Activated B cell treated with CpG ODN at 0.5 μM for 24 hours (primary cell): ENCODE measurements at places on chromosomes 2 and 18.

GRCh38 chr18:48050176-48050575, 119.7 kb upstream of the SMAD2 start:
- DNase-seq, result no peak

DNA sequence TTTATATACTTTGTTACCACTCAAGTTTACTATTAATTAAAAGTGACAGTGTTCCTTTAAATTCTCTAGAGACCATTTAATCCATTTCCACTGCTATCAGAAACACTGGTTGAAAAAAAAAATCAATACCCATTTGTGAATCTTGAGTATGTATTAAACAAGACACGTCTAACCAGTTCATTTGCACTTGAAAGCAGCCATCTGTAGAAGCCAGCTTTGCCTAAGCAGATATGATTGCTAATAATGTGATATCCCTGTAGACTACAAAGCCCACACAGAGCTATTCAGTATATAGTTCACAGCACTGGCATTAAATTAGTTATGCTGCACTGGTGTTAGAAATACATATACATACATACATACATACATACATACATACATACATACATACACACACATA, 111.8 kb upstream of the SP3 start:
- no peak for DNase-seq

DNA sequence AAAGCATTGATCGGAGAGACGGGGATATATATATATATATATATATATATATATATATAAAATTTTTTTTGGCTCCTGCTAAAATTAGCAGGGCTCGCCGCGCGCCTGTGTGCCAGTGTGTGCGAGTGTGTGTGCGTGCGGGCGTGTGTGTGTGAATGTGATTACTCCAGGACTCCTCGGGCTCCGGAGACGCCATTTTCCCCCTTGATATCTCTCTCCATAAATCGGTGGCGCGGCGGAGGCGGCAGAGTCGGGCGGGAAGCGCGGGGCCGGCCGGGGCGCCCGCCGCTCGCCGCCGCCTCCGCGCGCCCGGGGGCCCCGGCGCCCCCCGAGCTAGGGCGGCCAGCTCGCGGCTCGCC, 795 bp upstream of the SETBP1 start:
- peak; percentile 48 for DNase-seq

DNA sequence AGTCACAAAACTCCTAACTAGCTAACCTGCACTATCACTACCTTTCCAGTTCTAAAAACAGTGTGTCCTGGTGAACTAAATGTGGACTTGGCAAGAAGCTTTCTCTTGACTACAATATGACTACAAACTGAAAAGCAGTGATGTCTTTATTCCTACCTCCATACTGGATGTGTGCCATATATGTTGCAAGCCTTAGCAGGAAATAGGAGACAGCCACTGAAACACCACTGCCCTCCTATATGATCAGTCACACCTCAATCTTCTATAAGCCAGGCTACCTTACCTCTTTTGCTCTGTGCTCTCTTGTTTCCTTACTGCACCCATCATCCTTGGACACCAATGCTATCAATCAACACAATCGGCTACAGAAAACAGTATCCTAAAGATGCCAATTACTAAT, 34.1 kb downstream of the SS18 start:
- DNase-seq, result no peak

GRCh38 chr2:232795920-232796319, 19.6 kb upstream of the KCNJ13 start:
- no peak for DNase-seq

- DNase-seq, result no peak
Measured at GRCh38 chr2:194674043-194674442, 983.0 kb upstream of the SLC39A10 start.

DNA sequence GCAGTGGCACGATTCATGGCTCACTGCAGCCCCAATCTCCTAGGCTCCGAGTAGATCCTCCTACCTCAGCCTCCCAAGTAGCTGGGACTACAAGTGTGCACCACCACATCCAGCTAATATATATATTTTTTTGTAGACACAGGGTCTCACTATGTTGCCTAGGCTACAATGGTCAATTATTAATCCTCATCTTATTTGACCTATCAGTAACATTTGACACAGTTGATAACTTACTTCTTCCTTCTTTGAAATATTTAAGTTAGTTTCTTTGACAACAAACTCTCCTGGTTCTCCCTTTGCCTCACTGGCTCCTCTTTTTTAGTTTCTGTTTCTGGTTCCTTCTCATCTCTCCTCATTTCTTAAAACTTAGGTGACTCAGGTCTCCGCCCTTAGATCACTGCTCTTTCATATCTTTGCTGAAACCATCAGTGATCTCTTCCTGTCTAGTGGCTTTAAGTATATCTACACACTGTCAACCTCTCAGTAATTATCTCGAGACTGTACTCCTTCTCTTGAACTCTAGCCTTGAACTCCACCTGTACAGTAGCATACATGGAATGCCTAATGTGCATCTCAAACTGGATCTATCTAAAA, 11.5 kb downstream of the PGAP1 start:
- DNase-seq, result no peak

DNA sequence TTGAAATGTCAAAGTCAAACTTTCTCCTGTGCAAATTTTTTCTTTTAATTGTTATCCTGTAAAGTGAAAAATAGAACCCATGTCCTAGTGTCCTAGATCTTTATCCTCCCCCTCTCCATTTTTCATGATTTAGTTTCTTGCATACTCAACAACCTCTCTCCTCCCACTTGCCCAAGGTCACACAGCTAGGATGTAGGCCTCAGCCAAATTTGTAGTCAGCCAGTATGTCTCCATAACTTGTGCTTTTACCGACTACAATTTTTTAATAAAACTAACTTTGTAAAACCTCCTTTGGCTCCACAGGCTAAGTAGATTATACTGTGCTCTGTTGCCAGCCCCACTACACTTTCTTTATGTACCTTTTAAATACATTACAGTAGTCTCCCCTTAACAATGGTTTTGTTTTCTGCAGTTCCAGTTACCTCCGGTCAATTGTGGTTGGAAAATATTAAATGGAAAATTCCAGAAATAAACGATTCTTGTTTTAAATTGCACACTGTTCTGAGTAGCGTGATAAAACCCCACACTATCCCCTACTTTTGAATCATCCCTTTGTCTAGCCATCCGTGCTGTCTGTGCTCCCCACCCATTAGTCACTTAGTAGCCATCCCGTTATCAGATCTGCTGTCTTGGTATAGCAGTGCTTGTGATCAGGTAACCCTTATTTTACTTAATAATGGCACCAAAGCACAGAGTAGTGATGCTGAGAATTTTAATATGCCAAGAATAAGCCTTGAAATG, 22.8 kb downstream of the GULP1 start:
- no peak for DNase-seq

DNA sequence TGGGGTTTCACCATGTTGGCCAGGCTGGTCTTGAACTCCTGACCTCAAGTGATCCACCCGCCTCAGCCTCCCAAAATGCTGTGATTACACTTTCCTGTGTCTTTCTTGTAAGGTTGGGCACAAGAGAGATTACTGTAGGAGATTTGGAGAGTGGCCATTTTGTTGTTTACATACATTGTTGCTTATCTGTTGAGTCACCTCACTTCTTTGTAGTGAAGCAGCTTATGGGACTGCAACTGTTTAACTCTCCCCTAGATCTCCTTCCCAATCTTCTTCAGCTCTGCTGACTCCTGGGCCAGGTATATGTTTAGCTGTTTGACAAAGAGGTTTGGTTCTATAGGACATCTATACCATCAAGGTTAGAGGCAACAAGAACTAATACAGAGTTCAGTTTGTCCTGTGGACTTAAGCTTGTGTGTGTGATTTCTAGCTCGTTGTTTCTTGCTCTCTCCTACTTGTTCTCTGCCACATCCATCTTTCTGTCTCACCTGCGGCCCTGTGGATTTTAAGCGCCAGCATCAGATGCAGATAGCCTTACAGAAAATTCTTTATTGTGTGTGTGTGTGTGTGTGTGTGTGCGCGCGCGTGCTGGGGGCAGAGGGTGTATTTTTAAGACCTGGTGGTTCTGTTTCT, 95.4 kb downstream of the HAUS1 start:
- DNase-seq, result no peak

- no peak for DNase-seq
Measured at GRCh38 chr2:241410739-241411176, 54.7 kb downstream of the FARP2 start.

DNA sequence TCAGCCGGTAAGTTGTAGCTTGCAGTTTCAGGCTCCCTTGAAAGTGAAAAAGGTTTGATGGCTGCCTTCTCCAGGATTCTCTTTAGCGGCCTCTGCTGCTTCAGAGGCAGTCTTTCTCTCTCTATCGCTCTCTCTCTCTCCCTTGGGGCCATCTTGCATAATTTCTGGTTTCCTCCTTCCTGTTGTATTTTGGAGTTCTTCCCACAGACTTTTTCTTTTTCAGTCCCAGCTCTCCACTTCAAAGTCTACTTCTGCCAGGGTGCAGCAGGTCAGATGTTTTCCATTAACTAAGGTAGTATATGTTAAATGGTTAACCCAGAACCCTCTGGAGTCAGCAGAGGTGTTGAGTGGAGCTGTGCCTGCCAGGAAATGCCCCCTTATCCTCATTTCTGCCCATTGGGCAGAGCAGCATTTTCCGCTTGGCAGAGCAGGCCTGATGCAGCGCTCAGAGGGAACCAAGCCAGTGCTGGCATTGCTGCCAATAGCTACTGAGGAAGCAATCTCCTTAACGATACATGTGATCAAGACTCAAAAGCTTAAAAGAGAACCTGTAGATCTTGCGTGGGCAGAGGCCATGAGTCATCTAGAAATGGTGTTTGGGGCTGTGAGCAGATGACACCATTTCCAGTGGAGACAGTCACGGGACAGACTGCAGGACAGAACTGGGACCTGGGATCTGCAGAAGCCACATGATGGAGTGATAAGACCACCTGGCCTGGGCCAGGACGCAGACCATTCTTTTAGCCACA, 20.8 kb downstream of the DBI start:
- no peak for DNase-seq

DNA sequence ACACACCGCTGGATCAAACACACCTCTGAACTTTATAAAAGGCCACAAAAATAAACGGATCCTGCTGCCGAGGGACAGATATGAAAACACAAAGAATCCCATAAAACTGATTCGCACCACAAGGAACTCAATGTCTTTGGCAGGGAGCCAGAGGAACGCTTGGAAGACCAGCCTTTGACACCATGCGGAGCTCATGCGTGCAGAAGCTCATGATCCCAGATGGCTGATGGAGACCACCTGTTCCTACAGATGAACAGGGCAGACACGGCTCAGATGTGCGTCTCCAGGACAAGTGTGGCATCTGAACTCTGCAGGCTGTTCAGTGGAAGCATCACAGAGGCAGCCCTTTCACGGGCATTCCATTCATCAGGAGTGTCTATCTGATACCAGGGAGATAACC, 24.9 kb downstream of the COPS9 start:
- DNase-seq, result no peak

GRCh38 chr2:171919453-171919852, 2.8 kb upstream of the HAT1 start:
- DNase-seq, result no peak

GRCh38 chr2:101120124-101120996, 30.8 kb downstream of the TBC1D8 start:
- DNase-seq, result no peak

GRCh38 chr2:23578964-23579671, 194.1 kb downstream of the KLHL29 start:
- no peak for DNase-seq

GRCh38 chr18:36770315-36770946, 58.4 kb downstream of the TPGS2 start:
- no peak for DNase-seq

GRCh38 chr2:141957321-141957720, 173.5 kb downstream of the LRP1B start:
- DNase-seq, result no peak

GRCh38 chr2:158189526-158189925, 87.8 kb downstream of the UPP2 start:
- no peak for DNase-seq

DNA sequence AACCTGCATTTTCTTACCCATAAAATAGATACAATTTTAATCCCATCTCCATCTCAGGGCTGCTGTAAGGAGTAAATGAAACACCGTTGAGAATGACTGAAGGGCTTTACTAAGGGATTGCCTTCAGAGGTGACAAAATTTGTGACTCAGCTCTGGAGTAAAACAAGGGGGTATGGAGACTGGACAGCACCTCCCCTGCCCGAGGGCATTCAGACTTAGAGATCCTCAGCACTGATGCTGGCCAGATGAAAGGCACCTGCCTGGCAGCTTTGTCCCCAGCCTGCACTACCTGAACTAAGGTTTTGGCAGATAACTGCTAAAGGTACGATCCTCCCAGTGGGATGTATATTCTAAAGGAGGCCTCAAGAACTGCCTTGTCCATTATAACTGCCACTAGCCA, 105.9 kb upstream of the STPG4 start:
- DNase-seq, result no peak

DNA sequence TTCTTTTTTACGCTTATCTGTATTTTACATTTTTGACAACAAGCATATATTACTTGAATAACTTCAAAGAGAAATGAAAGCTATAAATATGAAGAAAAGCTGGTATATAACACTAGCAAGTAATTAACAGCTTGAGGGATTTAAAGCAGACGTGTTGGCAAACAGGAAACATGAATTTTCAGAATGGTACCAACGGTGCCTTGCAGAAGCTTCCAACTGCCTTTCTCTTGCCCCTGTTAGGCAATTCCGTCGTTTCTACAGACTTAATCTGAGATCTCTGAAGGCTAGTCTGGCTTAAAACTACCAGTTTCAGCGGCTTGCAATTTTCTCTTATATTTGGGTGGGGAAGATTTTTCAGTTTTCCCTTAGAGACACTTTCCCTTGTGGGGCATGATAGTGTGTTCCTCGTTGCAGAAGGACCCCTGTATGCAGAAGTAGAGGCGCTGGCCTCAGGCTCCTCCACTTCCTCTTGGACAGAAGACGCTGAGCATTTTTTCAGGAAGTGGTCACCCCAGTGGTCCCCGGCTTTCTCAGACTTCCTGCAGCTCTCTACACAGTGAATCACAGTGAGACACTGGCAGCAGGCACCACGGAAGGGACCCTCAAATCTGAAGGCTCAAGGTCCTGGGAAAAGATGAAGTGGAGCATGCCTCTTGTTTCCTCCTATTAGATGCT, 56.2 kb upstream of the SLC16A14 start:
- DNase-seq, result no peak

GRCh38 chr2:51994123-51994763, 962.3 kb upstream of the NRXN1 start:
- DNase-seq, result no peak

GRCh38 chr2:127685410-127686080, 10.2 kb upstream of the LIMS2 start:
- DNase-seq, result no peak

- no peak for DNase-seq
Measured at GRCh38 chr2:240892356-240892755, 3.6 kb downstream of the MAB21L4 start.

GRCh38 chr2:238161291-238162051, 2.7 kb downstream of the ERFE start:
- DNase-seq, result no peak

GRCh38 chr18:13303756-13304364, 85.3 kb downstream of the LDLRAD4 start:
- no peak for DNase-seq

GRCh38 chr2:155825876-155826275, 506.6 kb downstream of the NR4A2 start:
- DNase-seq, result no peak
